NCI-H460 (cell line): ENCODE measurements at places on chromosomes 16 and 17.

DNA sequence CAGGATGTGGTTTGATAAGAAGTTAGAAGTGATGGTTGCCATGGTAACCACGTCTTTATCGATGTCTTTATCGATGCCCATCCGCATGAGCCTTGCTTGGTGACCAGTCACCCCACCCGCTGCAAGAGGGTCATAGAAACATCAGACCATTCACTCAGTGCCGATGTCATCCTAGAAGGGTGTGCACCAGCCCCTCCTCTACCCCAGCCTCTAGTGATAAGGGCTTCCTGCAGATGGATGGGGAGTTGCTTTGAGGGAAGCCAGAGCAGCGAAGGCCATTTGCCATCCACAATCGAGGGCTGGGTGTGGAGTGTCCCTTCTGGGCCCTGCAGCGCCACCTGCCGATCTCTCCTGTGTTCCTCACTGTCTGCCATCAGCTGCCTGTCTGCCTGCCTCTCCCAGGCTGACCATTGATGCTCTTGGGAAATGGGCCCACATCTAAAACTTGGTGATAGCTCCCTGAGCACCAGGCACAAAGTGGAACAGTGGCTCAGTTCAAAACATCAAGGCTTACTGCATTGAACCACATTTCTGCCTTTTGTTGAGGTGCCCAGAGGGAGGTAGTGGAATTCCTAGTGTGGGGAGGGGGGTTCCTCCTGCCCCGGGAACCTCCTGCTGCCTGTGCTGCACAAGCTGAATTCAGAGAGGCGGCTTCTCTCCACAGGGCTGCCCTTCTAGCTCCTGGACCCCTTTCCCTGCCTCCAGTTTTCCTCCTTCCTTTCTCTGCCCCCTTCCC lies 8.9 kb downstream of the CALB2 start:
- DNase-seq = peak; percentile 45

DNA sequence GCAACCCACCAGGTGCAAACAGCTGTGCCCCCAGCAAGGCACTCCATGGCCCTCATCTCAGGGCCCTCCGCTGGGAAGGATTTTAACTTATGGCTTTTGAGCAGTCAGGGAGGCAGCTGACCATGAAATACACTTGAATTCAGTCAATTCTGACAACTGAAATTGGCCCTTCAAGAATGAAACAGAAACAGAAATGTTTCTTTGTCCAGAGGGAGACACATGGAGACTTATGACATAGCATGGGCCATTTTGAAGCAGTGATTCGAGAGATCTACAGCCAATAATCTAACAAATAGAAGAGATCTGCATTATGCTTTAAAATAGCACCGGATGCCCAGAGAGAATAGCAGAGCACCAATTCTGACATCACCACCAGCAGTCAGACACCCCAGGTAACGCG lies 7.5 kb downstream of the CACNG1 start:
- DNase-seq = no peak

DNA sequence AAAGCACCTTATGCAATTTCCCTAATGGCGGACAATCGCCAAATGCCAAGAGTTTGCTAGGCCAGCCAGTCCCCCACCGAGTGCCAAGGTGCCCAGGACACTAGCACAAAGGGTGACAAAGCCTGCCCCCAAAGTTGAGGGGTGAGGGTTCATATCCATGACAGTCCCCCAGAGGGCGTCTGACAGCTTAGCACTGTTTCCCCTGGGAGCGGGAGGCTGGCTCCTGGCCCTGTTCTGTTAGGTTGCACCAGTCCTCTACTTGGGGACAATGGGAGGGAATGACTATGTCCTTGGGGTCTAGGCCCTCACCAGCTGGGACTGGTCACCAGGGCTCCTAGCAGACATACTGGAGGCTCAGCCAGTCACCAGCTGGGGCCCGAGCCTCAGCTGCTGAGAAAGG lies 66.9 kb downstream of the MYO18A start:
- DNase-seq = no peak

GRCh38 chr16:57192146-57192545 lies 6.0 kb downstream of the RSPRY1 start:
- DNase-seq = no peak

- DNase-seq = no peak
These were observed 10.5 kb downstream of the MVP start for GRCh38 chr16:29830774-29831173.

- no peak for DNase-seq
These were observed 60.9 kb downstream of the CLEC19A start for GRCh38 chr16:19346335-19346922.

GRCh38 chr17:35519906-35520442 lies 17.5 kb downstream of the SLFN12L start:
- DNase-seq = no peak

DNA sequence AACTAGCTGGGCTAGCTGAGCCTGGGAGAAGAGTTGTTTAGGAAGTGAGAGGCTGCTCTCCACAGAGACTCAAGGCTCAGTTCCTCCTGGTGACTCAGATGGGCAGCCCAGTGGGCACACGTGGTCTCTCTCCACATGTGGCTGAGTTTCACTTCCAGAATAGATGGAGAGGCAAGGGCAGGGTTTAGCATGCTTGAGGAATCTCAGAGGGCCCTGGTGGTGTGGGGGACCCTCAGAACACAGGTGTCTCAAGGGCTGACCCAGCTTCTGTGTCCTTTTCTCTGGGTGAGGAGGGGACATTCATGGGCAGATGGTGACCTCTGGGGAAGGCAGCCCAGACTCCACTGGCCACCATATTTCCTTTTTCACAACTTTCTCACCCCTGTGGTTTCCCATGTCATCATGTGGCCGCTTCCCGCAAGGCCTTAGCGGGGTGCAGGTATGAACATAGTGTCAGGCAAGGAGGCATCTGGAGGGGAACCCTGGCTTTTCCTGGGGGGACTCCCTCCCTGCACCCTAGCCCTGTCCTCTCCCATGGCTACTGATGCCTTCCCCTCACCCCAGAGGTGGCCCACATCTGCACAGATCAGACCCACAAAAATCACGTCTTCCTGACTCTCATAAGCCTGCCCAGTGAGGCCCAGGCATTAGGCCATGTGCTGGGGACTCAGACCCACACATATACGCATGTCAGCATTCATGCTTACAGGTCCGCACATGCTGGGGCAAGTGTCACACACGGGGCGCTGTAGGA lies 3.3 kb downstream of the GRN start:
- DNase-seq = no peak

DNA sequence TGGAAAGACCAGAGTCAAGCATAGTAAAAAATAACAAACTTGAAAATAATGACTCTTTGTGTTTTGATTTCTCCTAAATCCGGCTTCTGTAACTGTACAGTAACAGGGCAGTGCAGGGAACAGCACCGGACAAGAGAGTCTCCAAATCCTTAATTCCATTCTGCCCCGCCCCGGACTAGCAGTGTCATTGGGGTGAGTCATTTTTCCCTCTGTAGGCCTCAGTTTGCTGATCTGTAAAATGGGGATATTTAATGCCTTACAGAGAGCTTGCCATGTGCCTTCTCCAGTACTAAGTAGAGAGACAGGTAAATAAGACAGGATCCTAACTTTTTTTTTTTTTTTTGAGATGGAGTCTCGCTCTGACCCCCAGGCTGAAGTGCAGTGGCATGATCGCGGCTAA lies 83.6 kb upstream of the TBC1D3K start:
- no peak for DNase-seq

GRCh38 chr16:3774156-3774767 lies 56.9 kb upstream of the TRAP1 start:
- no peak for DNase-seq

GRCh38 chr16:62967163-62967562 lies 930.9 kb upstream of the CDH8 start:
- no peak for DNase-seq

DNA sequence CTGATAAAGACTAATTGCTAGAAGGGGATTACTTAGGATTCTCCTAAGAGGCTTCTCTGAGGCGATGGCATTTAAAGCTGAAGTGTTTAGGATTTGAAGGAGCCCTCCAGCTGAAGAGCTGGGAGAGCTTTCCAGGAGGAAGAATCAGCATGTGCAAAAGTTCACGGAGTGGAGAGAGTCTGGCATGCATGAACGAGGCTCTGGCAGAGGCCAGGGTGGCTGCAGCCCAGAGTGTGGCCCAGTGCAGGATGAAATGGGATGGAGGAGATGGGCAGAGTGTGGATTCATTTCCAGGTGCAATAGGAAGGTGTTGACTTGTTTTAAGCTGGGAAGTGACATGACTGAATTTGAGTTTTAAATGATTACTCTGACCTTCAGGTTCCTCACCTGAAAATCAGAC lies 249.0 kb upstream of the CCL2 start:
- DNase-seq = no peak

- DNase-seq = no peak
These were observed 663 bp downstream of the CYB5D1 start for GRCh38 chr17:7858522-7858810.

DNA sequence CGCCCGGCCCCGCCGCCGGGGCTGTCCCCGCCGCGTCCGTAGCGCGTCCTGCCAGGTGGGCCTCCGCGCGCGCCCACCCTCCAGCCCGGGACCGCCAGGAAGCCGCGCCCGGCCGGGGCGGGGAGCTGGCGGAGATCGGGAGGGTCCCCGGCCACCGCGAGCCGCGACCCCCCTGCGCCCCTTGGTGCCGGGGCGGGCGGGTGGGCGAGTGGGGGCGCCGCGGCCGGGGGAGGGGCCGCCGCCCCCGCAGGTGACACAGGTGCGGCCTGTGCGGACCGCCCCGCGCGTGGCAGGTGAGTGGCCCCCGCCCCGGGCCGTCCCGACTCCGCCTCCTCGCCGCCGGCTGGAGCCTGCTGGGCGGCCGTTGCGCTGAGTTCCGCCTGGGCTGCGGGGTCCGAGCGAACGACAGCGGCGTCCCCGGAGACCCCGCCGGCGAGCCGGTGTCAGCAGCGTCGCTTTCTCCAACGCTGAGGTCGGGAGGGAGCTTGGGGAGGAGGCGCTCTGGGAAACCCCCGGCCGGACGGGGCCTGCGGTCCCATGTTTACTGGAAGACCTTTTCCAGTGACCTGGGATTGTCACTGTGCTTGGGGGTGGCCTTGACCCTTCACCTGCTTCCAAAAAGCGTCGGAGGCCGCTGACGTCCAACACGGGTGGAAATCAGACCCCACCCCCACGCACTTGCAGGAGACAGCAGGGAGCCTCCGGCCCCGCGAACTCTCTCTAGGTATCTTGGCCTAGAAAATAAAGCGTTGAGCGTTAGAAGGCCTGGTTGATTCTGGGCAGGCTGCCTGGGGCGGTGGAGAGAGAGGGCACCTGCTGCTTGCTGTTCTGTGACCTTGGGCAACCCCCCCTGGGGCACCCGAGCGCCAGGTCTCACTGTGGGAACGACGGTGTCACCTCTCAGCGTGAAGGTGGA lies 542 bp downstream of the KLHL36 start:
- no peak for DNase-seq

DNA sequence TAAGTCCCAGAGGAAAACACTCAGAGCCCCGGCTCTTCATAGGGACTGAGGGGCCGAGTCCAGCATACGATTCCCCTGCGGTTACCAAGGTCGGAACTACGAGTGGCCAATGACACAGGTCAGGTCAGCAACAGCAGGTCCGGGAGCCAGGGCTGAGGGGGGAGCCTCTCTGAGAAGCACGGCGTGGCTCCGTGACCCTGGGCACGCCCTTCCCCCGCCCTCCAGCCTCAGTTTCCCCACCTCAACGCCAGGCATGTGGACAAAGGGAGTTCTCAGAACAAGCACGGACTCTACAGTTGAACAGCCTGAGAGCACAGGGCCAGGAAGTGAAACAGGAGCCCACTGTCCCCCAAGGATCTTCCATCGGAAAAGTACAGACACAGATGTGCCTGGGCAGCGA lies 25.6 kb downstream of the TPSD1 start:
- no peak for DNase-seq

DNA sequence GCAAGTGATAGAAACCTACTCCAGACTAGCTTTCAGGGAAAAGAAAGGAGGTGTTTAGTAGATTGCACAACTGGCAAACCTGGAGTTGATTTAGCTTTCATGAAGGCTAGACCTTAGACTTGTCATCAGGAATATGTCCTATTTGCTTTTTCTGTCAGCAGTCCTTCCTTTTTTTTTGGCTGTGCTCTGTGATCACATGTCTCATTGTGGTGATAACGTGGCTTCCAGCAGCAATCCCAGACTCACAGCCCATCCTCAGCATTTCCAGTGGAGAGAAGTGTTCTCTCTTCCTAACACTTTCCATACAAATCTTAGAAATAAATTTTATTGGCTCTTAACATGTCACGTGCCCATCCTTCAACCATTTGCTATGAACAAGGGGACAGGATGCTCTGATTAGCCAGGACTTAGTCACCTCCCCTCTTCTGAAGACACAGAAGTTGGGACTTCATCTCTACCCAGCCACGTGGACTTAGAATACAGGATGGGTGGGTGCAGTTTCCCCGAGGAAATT lies 74.7 kb downstream of the CDH13 start:
- DNase-seq = no peak

DNA sequence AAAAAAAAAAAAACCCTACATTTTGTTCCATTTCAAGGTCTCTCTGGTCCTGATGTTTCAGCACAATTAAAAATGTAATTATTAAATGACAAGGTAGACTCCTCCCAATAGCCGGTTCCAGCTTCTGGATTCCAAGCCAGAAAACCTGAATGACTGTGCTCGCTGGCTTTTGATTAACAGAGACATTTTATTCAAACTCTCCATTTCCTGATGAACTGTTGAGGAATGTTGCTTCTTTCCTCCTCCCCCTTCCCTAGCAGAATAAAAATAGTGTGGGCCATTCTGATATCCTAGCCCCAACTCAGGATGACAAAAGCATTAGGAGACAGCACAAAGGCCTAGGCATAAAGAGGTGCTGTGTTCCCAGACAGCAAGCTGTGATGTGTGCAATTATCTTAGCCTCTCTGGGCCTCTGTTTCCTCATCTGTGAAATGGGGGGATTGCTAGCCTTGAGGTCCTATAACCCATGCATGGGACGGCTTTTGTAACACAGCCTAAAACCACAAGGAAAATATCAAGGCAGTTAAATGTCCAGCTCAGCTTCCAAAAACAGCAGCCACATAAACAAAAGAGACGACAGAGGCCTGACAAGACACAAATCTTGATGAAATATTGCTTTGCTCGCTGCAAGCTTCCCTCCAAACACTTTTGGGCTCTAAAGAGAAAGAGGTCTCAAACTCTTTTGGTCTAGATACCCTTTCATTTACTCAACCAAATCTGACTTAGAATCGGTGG lies 127.2 kb upstream of the RCVRN start:
- no peak for DNase-seq

DNA sequence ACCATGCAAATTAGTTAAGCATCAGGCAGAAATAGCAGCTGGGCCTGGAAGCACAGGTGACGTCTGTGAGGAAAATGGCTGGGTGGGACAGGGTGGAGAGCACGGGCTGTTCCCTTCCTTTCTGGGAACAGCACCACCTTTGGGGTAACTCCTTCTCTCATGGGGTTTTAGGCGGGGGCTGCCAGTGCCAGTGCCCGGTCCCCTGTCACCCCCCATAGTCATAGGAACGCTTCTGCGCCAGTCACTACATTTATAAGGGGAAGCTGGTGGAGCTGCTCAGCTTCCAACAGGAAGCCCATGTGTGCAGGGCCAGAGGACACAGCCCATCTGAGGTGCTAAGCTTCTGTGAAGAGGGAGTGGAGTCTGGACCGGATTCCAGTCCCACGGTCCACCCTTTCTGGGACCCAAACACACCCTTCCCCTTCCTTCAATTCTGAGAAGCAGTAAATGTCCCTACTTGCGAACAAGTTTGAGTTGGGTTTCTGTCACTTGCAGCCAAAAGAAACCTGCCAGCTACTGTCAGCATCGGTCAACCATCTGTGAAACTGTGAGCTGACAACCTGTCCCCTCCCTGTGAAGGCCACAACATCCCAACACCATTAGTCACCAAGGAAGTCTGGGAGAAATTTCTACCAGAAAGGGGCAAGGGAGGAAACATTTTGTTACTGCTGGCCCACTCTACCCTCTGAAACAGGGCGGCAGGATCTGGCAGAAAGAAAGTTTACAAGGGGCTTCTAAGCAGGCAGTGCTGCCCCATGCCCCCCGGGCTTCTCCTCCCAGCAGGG lies 86.0 kb upstream of the AMZ2 start:
- no peak for DNase-seq

GRCh38 chr16:4588386-4588785 lies 26.3 kb downstream of the UBALD1 start:
- no peak for DNase-seq
